ENCODE measurements at places on chromosomes 1 and 21. TPM values are rescaled to one million over a fixed set of nuclear protein-coding genes. Genes with fewer than 3 reads are reported as not detected.
A peak's percentile ranks its signal among the peaks of the same experiment; 100 is the strongest.

TOR1AIP1 gene
- 64.5 TPM for total RNA-seq

SLAMF9 gene
- total RNA-seq: 0.28 TPM

PLCH2 gene
- total RNA-seq: 0.28 TPM

VWA5B1 gene
- total RNA-seq: not detected

GNG4 gene
- total RNA-seq: 0.28 TPM

AVPR1B gene
- not detected for total RNA-seq

NTMT2 gene
- not detected for total RNA-seq

TFF3 gene
- total RNA-seq: not detected

DNA sequence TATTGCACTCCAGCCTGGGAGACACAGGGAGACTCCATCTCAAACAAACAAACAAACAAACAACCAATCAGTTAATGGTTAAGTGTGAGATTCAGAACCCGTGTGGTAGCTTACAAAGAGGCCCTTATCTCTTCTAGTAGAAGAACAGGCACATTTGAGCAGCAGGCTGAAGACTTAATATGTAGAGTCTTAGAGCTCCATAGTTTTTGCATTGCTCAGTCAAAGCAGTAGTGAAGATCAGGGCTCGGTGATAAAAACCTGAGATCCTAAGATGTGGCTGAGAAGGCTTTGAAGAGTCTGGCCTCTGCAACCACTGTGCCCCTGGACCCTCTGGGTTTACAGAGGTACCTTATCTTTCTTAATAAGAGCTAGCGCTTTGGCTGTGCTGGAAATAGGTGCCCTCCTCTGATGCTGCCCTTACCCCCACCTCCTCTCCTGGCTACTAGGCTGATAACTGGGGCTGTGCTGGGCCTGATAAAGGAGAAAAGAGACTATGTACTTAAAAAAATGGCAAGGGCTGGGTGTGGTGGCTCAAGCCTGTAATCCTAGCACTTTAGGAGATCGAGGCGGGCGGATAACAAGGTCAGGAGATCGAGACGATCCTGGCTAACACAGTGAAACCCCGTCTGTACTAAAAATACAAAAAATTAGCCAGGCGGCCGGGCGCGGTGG, 10.5 kb upstream of the UCK2 start:
- H3K36me3 ChIP-seq: no peaks in the 10 kb centered on the region
- no peaks in the 10 kb centered on the region for H3K4me1 ChIP-seq
- H3K27me3 ChIP-seq: no peaks in the 10 kb centered on the region
- no peak overlapping the region for H3K4me3 ChIP-seq
- H3K27ac ChIP-seq: no peak overlapping the region
- no peak for DNase-seq

DNA sequence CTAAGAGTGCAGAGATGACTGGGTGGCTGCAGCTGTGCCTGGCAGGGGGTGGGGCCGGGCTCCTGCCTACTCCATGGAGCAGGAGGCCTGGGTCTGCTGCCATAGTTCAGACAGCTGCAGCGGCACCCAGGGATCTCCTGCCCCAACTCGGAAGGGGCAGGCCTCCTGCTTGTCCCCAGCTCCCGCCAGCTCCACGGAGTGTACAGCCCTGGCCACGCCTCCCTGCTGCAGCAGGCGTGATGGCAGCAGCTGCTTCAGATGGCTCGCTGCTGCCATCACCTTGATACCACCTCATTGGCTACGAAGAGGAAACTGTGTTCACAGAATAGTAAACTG, 35.9 kb downstream of the ACTL8 start:
- no peak overlapping the region for H3K27ac ChIP-seq
- no peak overlapping the region for H3K4me3 ChIP-seq
- H3K36me3 ChIP-seq: no peaks in the 10 kb centered on the region
- DNase-seq: no peak
- H3K27me3 ChIP-seq: peaks cover 4% of the 10 kb centered on the region

GRCh38 chr1:244704107-244704506, 51.2 kb downstream of the DESI2 start:
- no peaks in the 10 kb centered on the region for H3K4me1 ChIP-seq
- no peaks in the 10 kb centered on the region for H3K27me3 ChIP-seq
- no peak overlapping the region for H3K4me3 ChIP-seq
- DNase-seq: no peak
- peaks cover 14% of the 10 kb centered on the region for H3K36me3 ChIP-seq
- H3K27ac ChIP-seq: no peak overlapping the region

DNA sequence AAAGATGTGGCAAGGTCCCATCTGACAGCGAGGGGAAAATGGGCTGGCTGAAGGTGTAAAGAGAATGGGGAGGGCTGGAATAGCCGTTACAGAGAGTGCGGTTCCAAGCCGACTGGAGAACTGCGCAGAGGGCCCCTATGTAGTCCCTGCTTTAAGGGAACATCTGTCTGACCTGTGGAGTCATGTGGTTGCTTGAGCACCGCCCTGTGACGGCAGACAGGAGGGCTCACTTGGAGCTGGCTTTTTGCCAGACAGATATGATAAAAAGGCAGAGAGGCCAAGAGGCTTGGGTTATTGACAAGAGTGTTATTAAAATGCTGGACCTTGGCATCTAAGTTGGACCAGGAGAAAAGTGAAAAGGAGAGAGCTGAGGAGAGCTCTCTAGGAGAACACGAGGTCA, 5.9 kb upstream of the PTPRF start:
- H3K4me3 ChIP-seq: no peak overlapping the region
- peaks cover 2% of the 10 kb centered on the region for H3K4me1 ChIP-seq
- no peak overlapping the region for H3K27ac ChIP-seq
- no peak for DNase-seq

- no peaks in the 10 kb centered on the region for H3K36me3 ChIP-seq
- peaks cover 47% of the 10 kb centered on the region for H3K27me3 ChIP-seq
- H3K4me3 ChIP-seq: no peak overlapping the region
- DNase-seq: no peak
- no peaks in the 10 kb centered on the region for H3K4me1 ChIP-seq
- H3K27ac ChIP-seq: no peak overlapping the region
Observed at GRCh38 chr1:10888791-10889649, 92.6 kb upstream of the CASZ1 start.

DNA sequence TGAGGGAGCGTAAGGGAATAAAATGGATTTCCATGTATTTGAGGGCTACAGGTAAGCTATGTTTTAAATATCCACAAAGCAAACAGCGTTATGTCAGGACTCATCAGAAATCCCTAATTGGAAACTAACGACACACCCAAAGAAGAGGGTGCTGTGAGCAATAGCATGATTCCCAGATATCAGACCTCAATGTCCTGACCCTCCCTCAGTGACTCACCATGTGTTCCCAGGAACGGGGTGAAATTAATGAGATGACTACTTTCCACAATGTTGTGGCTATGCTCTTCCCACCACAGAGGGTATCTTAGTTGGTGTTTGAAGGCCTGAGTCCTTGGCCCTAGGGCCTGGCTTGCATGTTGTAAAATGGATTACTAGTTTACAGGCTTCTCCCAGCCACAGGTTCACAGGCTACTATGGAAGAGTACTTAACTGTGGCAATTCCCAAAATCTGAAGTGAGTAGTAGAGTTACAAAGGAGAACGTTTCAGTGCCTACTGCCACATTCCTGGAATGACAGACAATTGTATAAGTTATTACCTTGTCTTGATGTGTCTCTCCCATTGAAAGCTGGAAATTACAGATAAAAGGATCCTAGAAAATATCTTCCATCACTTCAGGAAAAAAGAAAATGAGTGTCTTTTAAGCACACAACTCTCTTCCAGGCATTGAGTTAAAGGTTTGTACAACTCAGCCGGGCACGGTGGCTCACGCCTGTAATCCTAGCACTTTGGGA, 1.7 kb upstream of the KRTAP11-1 start:
- H3K4me1 ChIP-seq: no peaks in the 10 kb centered on the region
- H3K36me3 ChIP-seq: no peaks in the 10 kb centered on the region
- no peak for DNase-seq
- H3K4me3 ChIP-seq: no peak overlapping the region
- H3K27me3 ChIP-seq: no peaks in the 10 kb centered on the region

DNA sequence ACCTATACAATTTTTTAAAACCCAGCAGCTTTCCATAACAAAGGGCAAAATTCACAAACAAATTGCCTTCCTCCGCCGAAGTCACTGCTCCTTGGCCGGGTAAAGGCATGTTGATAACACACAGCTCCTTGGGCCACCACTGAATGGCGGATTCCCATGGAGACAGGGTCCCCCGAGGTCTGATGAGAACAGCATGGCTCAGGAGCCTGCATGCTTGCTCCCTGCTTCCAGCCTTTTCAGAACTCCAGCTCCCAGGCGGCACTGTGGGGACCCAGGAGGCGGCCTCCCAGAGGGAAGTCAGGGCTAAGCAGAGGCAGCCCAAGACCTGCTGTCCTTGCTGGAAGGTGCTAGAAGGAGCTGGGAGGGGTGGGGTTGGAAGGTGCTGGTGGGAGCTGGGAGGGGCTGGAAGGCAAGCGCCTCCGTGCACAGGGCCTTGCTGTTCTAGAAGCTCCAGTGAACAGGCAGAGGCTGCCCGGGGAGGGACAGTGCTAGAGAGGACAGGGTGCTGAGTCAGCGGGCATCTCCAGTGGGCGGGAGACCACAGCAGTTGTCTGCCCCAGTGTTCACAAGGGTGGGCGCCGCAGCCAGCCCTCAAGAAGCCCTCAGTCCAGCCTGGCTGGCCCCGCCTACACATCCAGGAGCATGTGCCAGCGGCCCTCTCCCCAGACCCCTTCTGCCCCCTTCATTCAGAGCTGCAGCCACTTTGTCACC, 35.1 kb downstream of the PRDM16 start:
- no peak overlapping the region for H3K4me3 ChIP-seq
- DNase-seq: no peak
- H3K36me3 ChIP-seq: no peaks in the 10 kb centered on the region
- H3K27me3 ChIP-seq: no peaks in the 10 kb centered on the region
- H3K4me1 ChIP-seq: no peaks in the 10 kb centered on the region

DNA sequence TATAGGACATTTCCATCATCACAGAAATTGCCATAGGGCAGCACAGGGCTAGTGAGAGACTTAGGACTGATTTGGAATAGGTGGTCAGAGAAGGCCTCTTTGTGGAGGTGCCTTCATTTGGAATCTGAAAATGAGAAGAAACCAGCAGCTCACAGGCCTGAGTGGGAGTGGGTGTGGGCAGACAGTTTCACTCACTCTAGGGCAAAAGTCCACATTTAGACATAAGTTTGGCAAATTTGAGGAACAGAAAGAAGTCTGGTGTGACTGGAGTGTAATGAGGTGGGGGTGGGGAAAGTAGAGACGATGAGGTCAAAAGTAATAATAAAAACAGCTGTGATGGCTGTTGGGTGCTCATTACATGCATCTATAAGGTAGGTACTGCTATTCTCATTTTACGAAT, 22.4 kb upstream of the BCAR3 start:
- H3K27ac ChIP-seq: no peak overlapping the region
- H3K36me3 ChIP-seq: no peaks in the 10 kb centered on the region
- H3K27me3 ChIP-seq: no peaks in the 10 kb centered on the region
- no peak overlapping the region for H3K4me3 ChIP-seq
- H3K4me1 ChIP-seq: peaks cover 21% of the 10 kb centered on the region

- no peaks in the 10 kb centered on the region for H3K4me1 ChIP-seq
- DNase-seq: no peak
- no peak overlapping the region for H3K27ac ChIP-seq
- H3K36me3 ChIP-seq: no peaks in the 10 kb centered on the region
Observed at GRCh38 chr21:32437729-32438128, 25.2 kb downstream of the EVA1C start.

DNA sequence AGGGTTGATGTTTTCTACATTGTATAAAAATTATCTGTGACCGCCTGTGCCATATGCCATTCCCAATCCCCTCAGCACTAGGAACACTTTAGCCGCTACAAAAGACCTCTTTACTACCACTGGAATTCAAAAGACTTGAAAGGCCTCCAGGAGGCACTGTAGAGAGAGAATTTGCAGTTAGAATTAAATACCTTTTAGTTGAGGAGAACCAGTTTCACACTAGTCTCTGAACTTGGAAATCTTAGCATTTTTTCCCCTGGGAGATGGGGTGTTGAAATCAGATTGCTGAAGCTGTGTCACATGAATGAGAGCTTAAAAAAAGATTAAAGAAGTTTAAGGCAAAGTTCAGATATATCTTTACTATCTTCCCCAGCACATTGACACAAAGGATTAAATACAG, 291.0 kb downstream of the ADGRL2 start:
- H3K36me3 ChIP-seq: no peaks in the 10 kb centered on the region
- no peaks in the 10 kb centered on the region for H3K27me3 ChIP-seq
- H3K4me3 ChIP-seq: no peak overlapping the region
- no peak overlapping the region for H3K27ac ChIP-seq
- H3K4me1 ChIP-seq: no peaks in the 10 kb centered on the region

- H3K4me3 ChIP-seq: no peak overlapping the region
- no peak overlapping the region for H3K27ac ChIP-seq
- H3K27me3 ChIP-seq: no peaks in the 10 kb centered on the region
- DNase-seq: peak; percentile 19
Observed at GRCh38 chr1:180842491-180843275, 70.0 kb upstream of the KIAA1614 start.

- DNase-seq: no peak
- H3K36me3 ChIP-seq: no peaks in the 10 kb centered on the region
- no peak overlapping the region for H3K27ac ChIP-seq
- H3K4me1 ChIP-seq: no peaks in the 10 kb centered on the region
Observed at GRCh38 chr1:41977326-41977725, 58.6 kb upstream of the HIVEP3 start.

- H3K27ac ChIP-seq: no peak overlapping the region
- peaks cover 15% of the 10 kb centered on the region for H3K4me1 ChIP-seq
- DNase-seq: no peak
- H3K4me3 ChIP-seq: no peak overlapping the region
Observed at GRCh38 chr1:115363171-115363570, 25.1 kb upstream of the NGF start.

- DNase-seq: no peak
- H3K27me3 ChIP-seq: peaks cover 87% of the 10 kb centered on the region
- H3K36me3 ChIP-seq: no peaks in the 10 kb centered on the region
- H3K4me1 ChIP-seq: no peaks in the 10 kb centered on the region
- H3K27ac ChIP-seq: no peak overlapping the region
- no peak overlapping the region for H3K4me3 ChIP-seq
Observed at GRCh38 chr1:20552728-20553445, 514 bp downstream of the FAM43B start.

DNA sequence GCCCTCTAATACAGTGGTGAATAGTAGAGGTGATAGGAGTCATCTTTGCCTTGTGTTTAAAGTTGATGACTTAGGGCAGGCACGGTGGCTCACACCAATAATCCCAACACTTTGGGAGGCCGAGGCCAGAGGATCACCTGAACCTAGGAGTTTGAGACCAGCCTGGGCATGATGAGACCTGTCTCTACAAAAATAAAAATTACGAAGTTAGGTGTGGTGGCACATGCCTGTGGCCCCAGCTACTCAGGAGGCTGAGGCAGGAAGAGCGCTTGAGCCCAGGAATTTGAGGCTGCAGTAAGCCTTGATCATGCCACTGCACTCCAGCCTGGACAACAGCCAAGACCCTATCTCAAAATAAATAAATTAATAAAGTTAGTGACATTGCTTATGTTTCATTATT, 26.6 kb downstream of the CAPZA1 start:
- no peaks in the 10 kb centered on the region for H3K4me1 ChIP-seq
- no peaks in the 10 kb centered on the region for H3K27me3 ChIP-seq
- H3K27ac ChIP-seq: no peak overlapping the region
- H3K4me3 ChIP-seq: no peak overlapping the region
- H3K36me3 ChIP-seq: peaks cover 16% of the 10 kb centered on the region

GRCh38 chr1:44212355-44213221, 683 bp upstream of the DMAP1 start:
- H3K4me3 ChIP-seq: peak overlapping the region; percentile 82
- peaks cover 7% of the 10 kb centered on the region for H3K36me3 ChIP-seq
- H3K27ac ChIP-seq: no peak overlapping the region
- no peak for DNase-seq
- peaks cover 3% of the 10 kb centered on the region for H3K4me1 ChIP-seq

All from IMR-90 (cell line).